ENCODE measurements at places on chromosomes 1 and 21.
A peak's percentile ranks its signal among the peaks of the same experiment; 100 is the strongest.

DNA sequence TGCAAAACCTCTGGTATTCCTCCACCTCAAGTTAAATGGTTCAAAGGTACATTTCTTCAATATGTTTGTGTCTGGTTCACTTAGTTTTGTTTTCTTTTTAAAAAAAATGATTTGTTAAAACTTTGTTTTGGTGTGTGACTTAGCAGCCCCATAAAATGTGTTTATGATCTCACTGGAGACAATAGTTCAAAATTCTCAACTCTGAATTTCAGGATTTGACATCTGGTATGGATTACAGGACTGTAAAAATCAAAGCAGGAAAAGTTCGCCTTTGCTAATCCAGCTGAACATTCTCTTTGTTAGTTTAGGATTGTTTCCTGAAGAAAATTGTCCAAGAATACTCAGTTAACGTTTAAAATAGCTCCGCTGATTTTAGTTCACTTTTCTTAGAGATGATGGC, 231.7 kb downstream of the HMCN1 start:
- no peak for DNase-seq

GRCh38 chr1:71625004-71625403, 544.2 kb upstream of the ZRANB2 start:
- DNase-seq, result no peak

GRCh38 chr1:91555074-91555730, 54.6 kb downstream of the CDC7 start:
- no peak for DNase-seq

- no peak for DNase-seq
These were observed 198.9 kb downstream of the HS2ST1 start for GRCh38 chr1:87113313-87113712.

GRCh38 chr1:41622859-41623732, 138.6 kb upstream of the EDN2 start:
- peak; percentile 6 for DNase-seq

GRCh38 chr1:24178407-24178806, 8.7 kb downstream of the IFNLR1 start:
- DNase-seq, result no peak

- no peak for DNase-seq
These were observed 105.6 kb upstream of the GCLM start for GRCh38 chr1:94014635-94015488.

GRCh38 chr1:24830680-24831272, 85.5 kb downstream of the CLIC4 start:
- DNase-seq, result peak; percentile 38

DNA sequence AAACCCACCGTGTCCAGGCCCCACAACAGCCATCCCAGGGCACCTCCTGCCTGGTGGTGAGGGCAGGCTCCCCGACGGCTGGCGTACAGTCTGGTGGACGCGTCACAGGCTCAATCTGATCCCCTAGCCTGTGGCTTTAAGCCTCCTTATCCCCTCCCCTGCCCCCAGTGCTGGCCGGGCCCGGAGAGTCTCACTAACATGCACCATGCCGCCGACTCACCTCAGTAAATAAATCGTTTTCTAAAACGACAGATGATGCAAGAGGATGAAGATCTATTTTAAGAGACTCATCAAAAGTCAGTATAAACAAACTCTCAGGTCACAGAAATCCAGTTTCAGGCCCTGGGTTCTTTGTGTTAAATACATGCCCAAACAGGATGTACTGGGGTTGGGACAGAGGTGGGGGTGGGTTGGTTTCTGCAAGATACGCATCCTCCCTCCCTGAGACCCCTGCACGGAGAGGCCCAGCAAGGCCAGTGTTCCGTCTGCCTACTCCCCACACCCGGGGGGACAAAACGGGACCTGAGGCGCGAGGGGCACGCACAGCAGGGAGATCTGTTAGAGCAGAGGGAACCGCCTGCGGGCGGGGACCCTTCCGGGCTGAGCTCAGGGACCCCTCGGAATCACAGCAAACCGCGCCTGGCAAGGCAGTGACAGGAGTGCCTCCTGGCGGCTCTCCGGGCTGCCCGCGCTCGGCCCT, 3.1 kb downstream of the PANK4 start:
- no peak for DNase-seq

- no peak for DNase-seq
These were observed 12.0 kb downstream of the PEF1 start for GRCh38 chr1:31632649-31633048.

DNA sequence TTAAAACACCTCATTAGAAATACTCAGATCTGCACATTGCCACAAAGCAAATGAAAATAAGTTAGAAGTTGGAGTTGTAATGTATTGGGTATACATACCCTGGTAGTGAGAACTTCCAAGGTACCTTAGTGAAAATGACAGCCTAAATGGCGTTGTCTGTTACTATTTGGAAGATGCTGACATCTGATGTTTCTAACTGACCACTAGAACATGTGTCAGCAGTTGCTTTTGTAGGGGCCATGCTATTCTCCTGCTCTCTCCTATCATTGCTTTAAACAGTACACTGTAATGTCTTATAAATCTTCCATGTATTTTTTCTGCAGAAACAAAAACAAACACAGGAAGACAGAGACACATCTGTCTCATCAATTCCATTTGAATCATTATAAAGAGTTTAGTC, 40.1 kb downstream of the LAMC1 start:
- DNase-seq, result no peak

DNA sequence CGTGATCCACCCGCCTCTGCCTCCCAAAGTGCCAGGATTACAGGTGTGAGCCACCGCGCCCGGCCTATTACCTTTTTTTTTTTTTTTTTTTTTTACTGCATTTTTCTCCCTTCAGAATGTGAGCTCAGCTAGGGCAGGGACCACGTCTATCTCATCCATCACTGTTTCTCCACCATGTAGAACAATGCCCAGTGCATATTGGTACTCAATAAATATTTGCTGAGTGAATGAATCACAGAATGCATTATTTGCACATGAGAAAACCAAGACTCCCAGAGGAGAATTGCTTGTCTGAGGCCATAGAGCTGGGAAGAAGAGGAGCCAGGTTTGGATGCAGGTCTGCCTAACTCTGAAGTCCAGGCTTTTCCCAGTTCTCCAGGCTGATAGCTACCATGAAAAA, 8.2 kb upstream of the SLC9A1 start:
- no peak for DNase-seq

- DNase-seq, result no peak
These were observed 50.9 kb upstream of the ARHGEF16 start for GRCh38 chr1:3403388-3404231.

GRCh38 chr1:36493524-36493923, 10.8 kb upstream of the CSF3R start:
- no peak for DNase-seq

- DNase-seq, result no peak
These were observed 911 bp downstream of the LMO4 start for GRCh38 chr1:87329526-87330056.

DNA sequence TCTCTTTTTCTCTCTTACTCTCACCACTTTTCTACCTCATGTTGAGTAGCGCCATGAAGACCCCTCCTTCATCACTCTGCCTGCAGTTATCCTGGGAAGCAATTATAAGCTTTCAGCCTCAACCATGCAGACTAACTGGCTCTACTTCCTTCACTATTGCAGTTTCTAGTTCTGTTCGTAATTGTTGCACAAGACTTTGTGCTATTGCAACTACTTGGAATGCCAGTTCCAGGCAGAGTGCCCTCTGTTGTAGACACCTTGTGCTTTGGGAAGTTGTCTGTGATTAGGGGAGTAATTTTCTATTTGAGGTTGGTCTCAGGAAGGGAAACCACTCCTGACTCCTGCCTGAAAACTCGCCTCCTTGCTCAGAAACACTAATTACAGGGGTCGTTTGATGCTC, 19.4 kb downstream of the PGM1 start:
- no peak for DNase-seq

GRCh38 chr1:15197591-15198447, 44.3 kb downstream of the TMEM51 start:
- DNase-seq, result no peak

DNA sequence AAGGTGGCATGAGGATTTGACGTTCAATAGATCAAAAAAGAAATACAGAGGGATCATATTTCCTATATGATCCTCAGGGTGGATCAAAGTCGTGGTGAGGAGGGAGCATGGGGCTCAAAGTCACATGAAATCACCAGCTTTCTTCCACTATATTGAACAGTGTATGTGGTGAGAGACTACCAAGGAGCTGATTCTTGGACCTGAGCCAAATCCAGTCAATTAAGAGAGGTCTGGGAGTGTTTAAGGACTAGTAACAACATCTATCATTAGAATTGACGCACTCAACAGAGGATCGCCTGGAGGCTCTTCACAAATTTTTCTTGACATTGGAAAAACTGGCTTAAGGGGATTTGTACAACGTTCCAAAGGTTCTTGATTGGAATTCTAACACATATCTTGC, 267.7 kb upstream of the PROX1 start:
- no peak for DNase-seq

GRCh38 chr1:66266350-66266749, 267.6 kb upstream of the SGIP1 start:
- DNase-seq, result no peak

- no peak for DNase-seq
These were observed 511 bp downstream of the ZNF683 start for GRCh38 chr1:26372039-26372438.

DNA sequence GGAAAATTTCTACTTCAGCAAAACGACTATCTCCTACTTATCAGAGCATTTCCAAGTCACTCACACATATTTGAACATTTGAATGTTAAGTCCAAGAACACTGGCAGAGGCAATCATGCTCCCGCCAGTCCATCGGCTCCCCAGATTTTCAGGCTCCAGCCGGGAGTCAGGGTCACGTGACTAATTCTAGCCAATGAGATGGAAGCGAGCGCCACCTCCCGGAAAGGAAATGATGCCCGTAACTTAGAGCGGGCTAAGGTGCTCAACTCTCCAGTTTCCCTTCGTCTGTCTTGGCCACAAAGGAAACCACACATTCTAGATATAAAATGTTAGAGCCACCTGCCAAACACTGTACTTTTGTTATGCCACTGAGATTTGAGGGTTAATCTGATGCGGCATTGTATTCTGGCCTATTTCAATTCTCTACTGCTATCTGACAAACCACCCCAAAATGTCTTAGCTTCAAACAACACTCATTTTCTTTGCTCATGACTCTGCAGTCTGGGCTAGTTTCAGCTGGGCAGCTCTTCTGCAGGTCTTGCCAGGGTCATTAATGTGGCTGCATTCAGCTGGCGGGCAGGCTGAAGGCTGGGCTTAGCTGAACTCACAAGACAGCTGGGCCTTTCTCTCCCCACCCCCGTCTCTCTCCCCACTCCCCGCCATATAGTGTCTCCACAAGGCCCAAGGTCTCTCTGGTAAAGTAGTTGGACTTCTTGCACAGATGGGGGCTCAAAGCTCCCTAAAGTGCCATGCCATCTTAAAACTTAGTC, 16.5 kb upstream of the LHX4 start:
- DNase-seq, result no peak

DNA sequence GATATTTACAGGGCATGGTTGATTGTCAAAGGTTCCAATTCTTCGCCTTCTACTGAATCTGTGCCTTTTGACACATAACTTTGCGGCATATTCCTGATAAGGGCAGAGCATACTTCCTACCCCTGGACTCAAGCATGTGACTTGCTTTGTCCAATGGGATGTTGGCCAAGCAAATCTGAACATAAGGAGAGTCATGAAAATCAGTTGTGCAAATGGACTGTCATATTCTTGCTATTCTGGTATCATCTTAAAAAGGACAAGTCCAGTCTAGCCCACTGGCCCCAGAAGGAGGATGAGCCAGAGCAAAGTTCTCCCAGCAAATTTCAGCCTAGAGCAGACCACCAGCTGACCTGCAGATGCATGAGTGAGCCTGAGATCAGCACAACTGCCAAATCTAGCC, 41.0 kb upstream of the MUTYH start:
- DNase-seq, result no peak

GRCh38 chr21:34846601-34847112, 177.9 kb downstream of the CLIC6 start:
- DNase-seq, result no peak

- no peak for DNase-seq
These were observed 54.5 kb upstream of the RAP1A start for GRCh38 chr1:111565079-111565478.

DNA sequence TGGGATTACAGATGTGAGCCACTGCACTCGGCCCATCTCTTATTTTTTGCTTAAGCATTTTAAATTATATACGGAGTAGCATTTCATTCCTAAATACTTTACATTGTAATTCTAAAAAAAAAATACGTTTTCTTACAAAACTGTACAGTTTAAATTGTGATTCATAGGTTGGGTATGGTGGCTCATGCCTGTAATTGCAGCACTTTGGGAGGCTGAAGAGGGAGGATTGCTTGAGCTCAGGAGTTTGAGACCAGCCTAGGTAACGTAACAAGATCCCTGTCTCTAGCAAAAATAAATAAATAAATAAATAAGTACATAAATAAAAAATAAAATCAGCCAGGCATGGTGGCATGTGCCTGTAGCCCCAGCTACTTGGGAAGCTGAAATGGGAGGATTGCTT, 24.6 kb downstream of the TBCE start:
- no peak for DNase-seq

GRCh38 chr1:246577082-246577719, 10.9 kb downstream of the CNST start:
- no peak for DNase-seq

DNA sequence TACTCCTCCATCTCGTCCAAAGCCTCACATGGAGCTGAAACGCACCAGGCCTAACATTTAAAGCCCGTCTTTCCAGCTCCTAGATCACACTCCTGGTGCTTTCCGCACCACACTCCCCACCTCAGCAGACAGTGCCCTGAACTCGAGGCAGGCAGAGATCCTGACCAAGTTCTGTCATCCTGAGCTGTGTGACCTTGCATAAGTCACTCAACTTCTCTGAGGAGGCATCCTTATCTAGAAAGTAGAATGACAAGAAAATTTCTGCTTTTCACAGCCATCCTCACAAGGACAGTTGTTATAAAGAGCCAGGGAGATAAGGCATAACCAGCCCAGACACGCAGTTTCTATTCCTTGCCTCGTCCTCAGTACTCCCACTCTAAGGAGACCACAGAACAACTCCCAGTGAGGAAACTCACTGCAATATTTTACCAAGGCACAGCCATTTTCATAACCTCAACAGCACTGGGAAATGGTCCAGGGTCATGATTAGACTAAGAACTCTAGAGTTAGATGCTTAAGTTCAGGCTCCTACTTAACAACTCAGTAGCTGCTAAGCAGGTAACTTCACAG, 3.1 kb downstream of the LRP8 start:
- no peak for DNase-seq

GRCh38 chr1:32063261-32063681, 9.5 kb upstream of the TMEM39B start:
- peak; percentile 52 for DNase-seq

- no peak for DNase-seq
These were observed 34.6 kb upstream of the HEATR1 start for GRCh38 chr1:236638945-236639344.

GRCh38 chr1:103247517-103247916, 139.2 kb upstream of the COL11A1 start:
- DNase-seq, result no peak
